ENCODE measurements at places on chromosomes 11 and 22.

GRCh38 chr11:12402691-12403120, 25.3 kb downstream of the PARVA start:
- no peak overlapping the region for H3K4me3 ChIP-seq
- DNase-seq = no peak
- no peak overlapping the region for H3K27ac ChIP-seq
- no peaks in the 10 kb centered on the region for H3K27me3 ChIP-seq

- peaks cover 64% of the 10 kb centered on the region for H3K4me1 ChIP-seq
- peaks cover 21% of the 10 kb centered on the region for H3K36me3 ChIP-seq
- peak; percentile 88 for DNase-seq
- H3K27ac ChIP-seq = peak within 1 kb of the TSS; percentile 97
Measured at GRCh38 chr11:65111744-65112545, at the start of gene TM7SF2. TM7SF2 (plus strand) TSS chr11:65111872; CDS start chr11:65112016, 144 bp downstream.

DNA sequence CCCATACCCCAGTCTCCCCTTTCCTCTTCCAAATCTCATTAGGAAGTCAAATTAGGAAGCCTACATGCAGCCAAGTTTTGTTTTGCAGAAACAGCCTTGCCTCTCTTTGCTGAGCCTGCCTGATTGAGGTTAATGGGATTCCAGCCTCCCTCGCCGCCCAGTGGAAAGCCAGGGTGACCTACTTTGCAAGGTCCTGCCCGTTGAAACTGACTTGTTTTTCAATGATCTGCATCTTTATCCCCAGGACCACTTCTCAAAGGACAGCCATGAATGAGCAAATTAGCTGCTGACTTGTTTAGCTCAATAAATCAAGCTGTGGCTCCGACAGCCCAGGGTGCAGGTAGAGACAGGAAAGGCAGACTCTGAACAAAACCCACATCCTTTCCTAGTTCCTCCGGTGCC, 110.4 kb downstream of the RRAS2 start:
- no peaks in the 10 kb centered on the region for H3K36me3 ChIP-seq
- H3K27ac ChIP-seq = no peak overlapping the region
- no peak for DNase-seq
- peaks cover 10% of the 10 kb centered on the region for H3K27me3 ChIP-seq

DNA sequence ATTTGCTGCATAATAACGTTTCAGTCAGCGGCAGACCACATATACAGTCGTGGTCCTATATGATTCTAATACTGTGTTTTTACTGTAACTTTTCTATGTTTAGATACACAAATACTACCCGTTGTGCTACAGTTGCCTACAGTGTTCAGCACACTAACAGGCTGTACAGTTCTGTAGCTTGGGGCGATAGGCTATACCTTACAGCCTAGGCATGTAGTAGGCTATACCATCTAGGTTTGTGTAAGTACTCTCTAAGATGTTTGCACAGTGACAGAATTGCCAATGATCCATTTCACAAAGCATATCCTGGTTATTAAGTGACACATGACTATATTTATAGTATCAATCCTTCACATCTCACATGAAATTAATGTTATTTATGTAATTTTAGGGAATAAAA, 78.2 kb downstream of the YAP1 start:
- H3K4me1 ChIP-seq = no peaks in the 10 kb centered on the region
- H3K4me3 ChIP-seq = no peak overlapping the region
- H3K27me3 ChIP-seq = peaks cover 15% of the 10 kb centered on the region
- H3K27ac ChIP-seq = no peak overlapping the region
- H3K36me3 ChIP-seq = no peaks in the 10 kb centered on the region

DNA sequence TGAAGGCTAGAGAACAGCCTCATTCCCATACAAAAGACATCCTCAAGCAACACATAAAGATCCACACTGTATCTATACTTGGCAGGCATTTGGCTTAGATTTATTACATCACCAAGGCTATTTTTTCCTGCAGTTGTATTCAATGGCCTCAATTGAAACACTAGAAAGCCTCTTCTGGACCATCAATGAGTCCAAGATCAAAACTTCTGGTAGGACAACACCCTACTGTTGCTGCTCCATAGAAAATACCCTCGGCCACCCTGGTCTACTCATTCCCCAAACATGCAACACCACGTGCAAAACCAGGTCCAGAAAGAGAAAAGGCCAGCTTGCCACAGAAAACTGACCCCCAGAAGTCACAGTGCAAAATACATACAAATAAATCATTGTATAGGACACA, 56.9 kb upstream of the CADM1 start:
- H3K27me3 ChIP-seq = no peaks in the 10 kb centered on the region
- no peaks in the 10 kb centered on the region for H3K36me3 ChIP-seq
- H3K27ac ChIP-seq = no peak overlapping the region
- no peak for DNase-seq
- no peak overlapping the region for H3K4me3 ChIP-seq

DNA sequence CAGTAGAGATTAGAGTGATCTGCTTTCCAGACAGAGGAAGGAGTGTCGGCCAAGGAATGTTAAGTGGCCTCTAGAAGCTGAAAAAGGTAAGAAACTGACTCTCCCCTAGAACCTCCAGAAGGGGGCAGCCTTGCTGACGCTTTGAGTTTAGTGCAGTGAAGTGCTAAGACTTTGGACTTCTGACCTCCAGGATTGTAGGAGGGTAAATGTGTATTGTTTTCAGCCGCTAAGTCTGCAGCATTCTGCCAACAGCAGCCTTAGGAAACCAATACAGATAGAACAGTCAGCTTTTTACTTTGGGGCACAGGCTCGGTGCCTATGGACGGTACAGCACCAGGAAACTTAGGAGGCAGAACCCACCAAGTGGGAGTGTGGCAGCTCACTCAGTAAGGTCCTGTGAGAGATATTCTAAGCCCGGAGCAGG, 3.6 kb upstream of the TBC1D22A start:
- no peak for DNase-seq
- H3K27me3 ChIP-seq = no peaks in the 10 kb centered on the region
- peaks cover 37% of the 10 kb centered on the region for H3K36me3 ChIP-seq
- no peak overlapping the region for H3K27ac ChIP-seq

- no peaks in the 10 kb centered on the region for H3K4me1 ChIP-seq
- no peaks in the 10 kb centered on the region for H3K36me3 ChIP-seq
- no peak for DNase-seq
Measured at GRCh38 chr11:32794439-32794838, at the start of gene CCDC73. CCDC73 (minus strand) TSS chr11:32794662; CDS start chr11:32760243, 34,419 bp downstream.

DNA sequence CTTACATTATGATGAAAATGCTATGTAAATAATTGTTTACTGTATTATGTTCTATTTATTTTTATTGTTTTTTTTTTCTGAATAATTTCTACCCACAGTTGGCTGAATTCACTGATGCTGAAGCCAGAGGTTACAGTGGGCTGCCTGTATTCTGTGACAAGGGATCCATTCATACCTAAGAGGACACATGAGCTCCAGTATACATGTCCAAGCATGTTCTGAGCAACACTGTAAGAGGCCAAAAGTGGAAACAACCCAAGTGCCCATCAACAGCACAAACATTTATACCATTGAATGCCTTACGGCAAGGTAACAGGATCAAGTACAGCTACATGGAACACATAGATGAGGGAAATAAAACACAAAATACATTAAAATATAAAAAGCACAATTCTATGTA, 1.4 kb upstream of the SRSF8 start:
- H3K27ac ChIP-seq = no peak overlapping the region
- H3K36me3 ChIP-seq = peaks cover 8% of the 10 kb centered on the region
- H3K4me1 ChIP-seq = peaks cover 23% of the 10 kb centered on the region
- H3K27me3 ChIP-seq = no peaks in the 10 kb centered on the region

GRCh38 chr22:19037282-19038163, 84.7 kb downstream of the DGCR2 start:
- peak overlapping the region; percentile 28 for H3K27ac ChIP-seq
- no peak overlapping the region for H3K4me3 ChIP-seq
- H3K4me1 ChIP-seq = no peaks in the 10 kb centered on the region
- no peak for DNase-seq

DNA sequence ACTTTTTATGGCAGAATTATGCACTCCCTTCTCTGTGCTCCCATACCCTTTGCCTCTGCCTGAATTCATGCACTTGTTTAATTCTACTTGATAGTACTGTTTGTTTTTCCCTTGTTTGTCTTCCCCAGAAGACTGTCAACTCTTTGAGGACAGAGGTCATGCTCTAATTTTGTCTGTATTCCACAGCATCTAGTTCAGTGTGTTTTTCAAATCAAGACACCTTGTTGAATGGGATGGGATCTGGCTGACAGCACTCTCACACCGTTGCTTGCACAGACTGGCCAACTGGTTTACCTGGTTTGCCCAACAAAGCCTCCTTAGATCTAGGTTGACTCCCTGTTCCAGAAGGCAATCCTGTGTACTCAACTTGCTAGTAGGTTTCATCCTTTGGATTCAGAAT, 121.2 kb upstream of the TIMP3 start:
- DNase-seq = no peak
- H3K4me3 ChIP-seq = no peak overlapping the region
- peaks cover 1% of the 10 kb centered on the region for H3K4me1 ChIP-seq
- H3K27me3 ChIP-seq = peaks cover 26% of the 10 kb centered on the region
- no peak overlapping the region for H3K27ac ChIP-seq

DNA sequence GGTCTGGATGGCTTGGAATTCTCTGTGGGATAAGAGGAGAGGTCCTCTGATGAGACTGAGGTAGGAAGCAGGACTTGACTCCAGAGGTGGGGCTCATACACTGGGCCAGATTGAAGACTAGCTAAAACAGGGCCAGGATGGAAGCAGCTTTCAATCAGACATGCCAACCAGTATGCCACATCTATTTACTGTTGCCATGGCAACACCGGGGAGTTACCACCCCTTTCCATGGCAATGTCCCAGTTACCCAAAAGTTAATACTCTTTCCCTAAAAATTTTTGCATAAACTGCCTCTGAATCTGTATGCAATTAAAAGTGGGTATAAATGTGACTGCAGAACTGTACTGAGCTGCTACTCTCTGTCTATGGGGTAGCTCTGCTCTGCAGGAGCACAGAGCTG, 247.5 kb upstream of the ZBED5 start:
- no peak for DNase-seq
- no peak overlapping the region for H3K4me3 ChIP-seq
- no peaks in the 10 kb centered on the region for H3K36me3 ChIP-seq
- no peak overlapping the region for H3K27ac ChIP-seq

- peaks cover 86% of the 10 kb centered on the region for H3K4me1 ChIP-seq
- DNase-seq = peak; percentile 74
- peak overlapping the region; percentile 42 for H3K4me3 ChIP-seq
- H3K27me3 ChIP-seq = no peaks in the 10 kb centered on the region
- H3K27ac ChIP-seq = peak overlapping the region; percentile 92
- peaks cover 45% of the 10 kb centered on the region for H3K36me3 ChIP-seq
Measured at GRCh38 chr11:73326929-73327811, 19.1 kb downstream of the ARHGEF17 start.

DNA sequence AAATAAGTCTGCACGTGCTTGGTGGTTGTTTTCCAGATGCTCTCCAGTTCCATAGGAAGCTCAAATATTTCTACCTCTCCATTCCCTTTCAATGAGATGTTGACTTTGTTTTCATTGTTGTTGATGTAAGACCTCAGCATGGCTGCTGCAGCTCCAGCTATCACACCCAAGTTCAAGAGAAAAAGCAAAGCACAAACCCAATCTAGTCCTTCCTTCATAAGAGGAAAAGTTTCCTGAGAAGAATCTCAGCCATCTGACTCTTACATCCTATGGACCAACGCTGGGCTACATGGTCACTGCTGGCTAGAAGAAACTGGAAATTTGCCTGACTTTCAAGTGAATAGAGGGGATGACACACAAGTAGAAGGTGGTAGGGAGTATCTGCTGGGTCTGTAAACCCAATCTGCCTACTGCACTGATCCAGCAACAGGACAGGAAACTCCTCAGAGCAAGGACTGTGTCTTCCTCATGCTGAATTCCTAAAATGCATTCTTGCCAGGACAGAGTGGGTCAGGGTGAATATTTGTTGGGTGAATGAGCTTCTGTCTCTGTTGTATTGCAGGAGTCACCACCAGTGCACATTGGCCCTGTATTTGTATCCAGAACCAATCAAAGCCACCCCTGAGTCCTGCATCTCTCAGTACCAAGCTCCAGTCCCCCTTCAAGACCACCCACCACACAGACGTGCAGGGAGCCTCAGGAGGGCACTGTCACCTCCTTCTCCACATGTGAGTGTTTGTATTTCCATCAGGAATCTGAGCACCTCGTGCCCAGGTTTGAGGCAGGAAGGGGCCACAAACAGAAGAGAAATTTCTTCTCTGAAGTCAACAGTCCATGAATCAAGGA, 118.0 kb upstream of the IGLL5 start:
- no peaks in the 10 kb centered on the region for H3K36me3 ChIP-seq
- peaks cover 35% of the 10 kb centered on the region for H3K4me1 ChIP-seq
- no peak for DNase-seq
- no peak overlapping the region for H3K4me3 ChIP-seq

DNA sequence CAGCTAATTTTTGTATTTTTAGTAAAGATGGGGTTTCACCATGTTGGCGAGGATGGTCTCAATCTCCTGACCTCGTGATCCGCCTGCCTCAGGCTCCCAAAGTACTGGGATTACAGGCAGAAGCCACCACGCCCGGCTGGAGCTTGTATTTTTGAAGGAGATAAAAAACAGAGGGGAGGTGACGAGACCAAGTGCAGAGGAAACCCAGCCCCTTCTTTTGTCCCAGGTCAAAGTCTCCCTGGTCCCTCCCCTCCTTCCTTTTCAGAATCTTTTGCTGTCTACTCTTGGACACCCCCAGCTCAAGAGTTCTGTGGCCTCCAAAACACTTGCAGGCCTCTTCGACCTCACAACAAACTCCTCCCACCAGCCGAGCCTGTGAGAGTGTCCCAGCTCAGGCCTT, 12.2 kb upstream of the TMEM184B start:
- H3K4me3 ChIP-seq = no peak overlapping the region
- no peaks in the 10 kb centered on the region for H3K4me1 ChIP-seq
- peaks cover 23% of the 10 kb centered on the region for H3K36me3 ChIP-seq
- H3K27ac ChIP-seq = no peak overlapping the region
- no peak for DNase-seq
- H3K27me3 ChIP-seq = no peaks in the 10 kb centered on the region

DNA sequence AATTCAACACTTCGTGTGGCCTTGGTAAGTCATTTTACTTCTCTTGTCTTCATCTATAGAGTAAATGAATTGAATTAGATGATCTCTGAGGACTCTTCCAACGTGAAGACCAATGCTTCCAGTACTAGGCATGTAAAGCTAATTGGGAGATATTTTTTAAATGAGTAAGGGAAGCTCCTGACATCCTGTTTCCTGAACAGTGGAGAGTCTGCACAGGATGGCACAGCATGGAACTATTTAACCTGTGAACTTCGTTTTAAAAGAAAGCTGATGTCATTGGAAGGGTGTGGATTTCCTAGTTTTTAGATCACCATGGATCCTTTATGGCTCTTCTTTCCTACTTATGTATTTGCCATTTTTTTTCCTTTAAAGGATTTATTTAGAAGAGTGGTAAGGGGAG, 48.4 kb upstream of the HSD17B12 start:
- H3K36me3 ChIP-seq = no peaks in the 10 kb centered on the region
- H3K27me3 ChIP-seq = peaks cover 41% of the 10 kb centered on the region
- H3K4me1 ChIP-seq = no peaks in the 10 kb centered on the region
- no peak overlapping the region for H3K4me3 ChIP-seq
- no peak for DNase-seq
- no peak overlapping the region for H3K27ac ChIP-seq

Data from stimulated activated naive B cell treated with anti-CD40 and anti-IgM and Interleukin-4, amounts not matched to agents 10 μg/mL and 1 μg/mL and 100 μg/mL, for 72 hours (primary cell).